ENCODE measurements at places on chromosomes 6 and 20. TPM values are rescaled to one million over a fixed set of nuclear protein-coding genes. Genes with fewer than 3 reads are reported as not detected.

GRCh38 chr6:159168536-159169192, 536 bp upstream of the FNDC1 start:
- DNase-seq = no peak

The KCNG1 gene
- total RNA-seq = 3.4 TPM

- no peak for DNase-seq
Measured at GRCh38 chr6:75691012-75691411, 58.0 kb upstream of the MYO6 start.

DNA sequence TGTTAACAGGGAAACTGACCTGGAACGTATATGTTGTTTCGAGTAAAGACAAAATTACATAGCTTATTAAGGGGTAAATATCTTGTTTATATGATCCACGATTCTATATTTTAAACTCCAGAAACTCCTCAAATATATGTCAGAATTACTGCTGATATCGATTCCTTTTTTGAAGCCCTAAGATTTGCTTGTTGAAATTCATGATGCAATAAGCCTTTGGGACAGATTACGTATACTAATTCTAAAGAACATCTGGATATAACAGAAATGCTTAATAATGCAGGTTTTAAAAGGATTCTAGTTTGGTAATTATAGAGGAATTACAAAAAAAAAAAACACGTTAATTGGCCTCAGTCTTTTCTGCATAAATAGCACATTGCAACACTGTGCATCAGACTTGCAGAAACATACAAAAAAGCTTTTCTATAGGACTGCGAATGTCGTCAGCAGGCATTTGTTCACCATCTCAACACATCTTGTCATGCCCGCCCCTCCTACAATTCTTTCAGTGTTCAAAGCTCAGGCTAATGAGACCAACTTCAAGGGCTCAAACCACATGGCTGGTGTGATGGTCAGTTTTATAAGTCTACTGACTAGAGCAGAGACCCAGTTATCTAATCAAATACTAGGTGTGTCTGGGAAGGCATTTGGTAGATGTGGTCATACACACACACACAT, 74.9 kb downstream of the AGPAT4 start:
- DNase-seq = no peak
